Inflammatory macrophage (primary cell): ENCODE measurements at places on chromosomes 1 and 21.

GRCh38 chr1:192615055-192615454, 20.9 kb upstream of the RGS13 start:
- DNase-seq: no peak

GRCh38 chr21:46388206-46388880, 64.4 kb downstream of the PCNT start:
- DNase-seq: no peak

DNA sequence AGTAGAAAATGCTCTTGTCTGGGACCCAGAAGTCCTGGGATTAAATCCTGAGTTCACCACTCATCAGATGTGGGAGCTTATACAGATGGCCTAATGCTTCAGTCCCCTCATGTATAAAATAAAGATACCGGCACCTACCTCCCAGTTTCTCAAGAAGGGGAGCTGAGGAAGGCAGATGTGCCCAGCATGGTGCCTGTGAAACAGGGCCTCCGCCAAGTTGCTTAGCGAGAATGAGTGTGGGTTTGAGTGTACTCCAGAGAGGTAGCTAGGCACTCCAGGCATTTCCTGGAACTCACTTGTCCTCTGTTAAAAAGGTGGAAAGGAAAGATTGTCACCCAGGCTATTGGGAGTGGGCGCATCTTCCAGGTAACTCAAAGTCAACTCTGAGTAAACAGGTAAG, 37.8 kb downstream of the IER5 start:
- no peak for DNase-seq

DNA sequence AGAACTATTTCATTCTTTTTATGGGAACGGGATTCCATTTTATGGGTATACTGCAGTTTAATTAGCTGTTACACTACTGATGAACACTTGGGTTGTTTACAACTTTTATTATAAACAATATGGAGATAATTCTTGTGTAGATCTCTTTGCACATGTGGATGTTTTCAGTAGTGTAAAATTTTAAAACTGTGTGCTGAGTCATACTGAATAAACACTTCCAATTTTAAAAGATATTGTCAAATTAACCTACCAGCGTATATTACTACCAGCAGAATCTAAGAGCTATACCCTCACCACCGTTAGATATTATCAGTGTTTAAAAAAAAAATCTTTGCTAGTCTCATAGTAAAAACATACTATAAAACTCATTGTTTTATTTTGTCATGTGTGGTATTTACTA, 106.1 kb downstream of the CC2D1B start:
- DNase-seq: no peak

DNA sequence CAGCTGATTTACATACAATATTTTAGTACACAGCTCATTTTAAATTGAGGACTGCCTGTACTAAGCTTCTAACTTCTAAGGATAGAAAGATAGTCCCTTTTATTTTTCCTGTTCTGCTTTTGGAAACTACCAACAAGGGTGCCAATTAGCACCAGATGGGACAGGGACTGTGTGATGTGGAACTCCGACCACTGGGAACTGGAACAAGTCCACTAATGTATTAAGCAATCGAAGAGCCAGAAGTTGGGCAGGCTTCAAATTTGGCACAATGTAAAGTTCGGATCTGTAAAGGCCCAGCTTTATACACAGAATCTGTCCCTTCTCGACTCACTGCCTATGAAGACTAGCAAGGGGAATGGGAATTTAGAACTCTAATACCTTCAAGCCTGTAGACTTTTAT, 149.3 kb downstream of the ZC3H11B start:
- no peak for DNase-seq

GRCh38 chr1:242770366-242770765, 245.9 kb upstream of the PLD5 start:
- DNase-seq: no peak

DNA sequence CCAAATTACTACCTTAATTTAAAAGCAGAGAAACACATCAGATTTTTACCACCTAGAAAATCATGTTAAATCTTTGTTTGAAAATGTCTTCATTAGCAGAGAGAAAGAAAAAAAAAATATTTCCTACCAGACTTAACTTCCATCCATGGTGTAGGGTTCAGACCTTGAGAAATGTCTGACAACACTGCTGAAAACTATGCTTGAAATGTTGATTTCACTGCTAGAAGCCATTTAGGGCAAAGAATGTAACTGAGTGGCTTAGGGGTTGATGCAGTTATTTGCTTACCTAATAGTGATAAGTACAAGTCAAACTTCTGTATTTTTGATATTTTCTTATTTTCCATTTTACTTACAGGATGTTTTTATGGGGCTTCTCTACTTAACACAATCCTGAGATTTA, 495.6 kb upstream of the NEGR1 start:
- no peak for DNase-seq

- no peak for DNase-seq
These were observed 400.7 kb downstream of the PLA2G4A start for GRCh38 chr1:187229496-187229895.

DNA sequence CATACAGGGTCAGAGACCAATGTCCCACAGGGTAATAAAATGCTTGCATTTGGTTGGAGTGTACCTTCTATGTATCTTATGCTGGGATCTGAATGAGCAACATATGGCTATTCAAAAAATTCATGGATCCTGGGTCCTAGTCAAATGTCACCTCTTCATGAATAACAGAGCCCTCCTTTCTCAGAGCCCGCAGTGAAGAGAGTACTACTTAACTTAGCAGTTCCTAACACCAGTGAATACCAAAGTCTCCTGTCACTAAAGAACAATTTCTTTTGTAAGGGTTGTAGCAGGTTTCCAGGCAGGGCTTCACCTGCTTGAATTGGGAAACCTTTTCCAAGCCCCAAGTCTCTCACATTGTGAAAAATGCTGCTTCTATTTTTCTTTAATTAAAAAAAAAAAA, 483.0 kb upstream of the DEPDC1 start:
- DNase-seq: no peak

- no peak for DNase-seq
These were observed 28.0 kb downstream of the AGBL4 start for GRCh38 chr1:49995734-49996133.

DNA sequence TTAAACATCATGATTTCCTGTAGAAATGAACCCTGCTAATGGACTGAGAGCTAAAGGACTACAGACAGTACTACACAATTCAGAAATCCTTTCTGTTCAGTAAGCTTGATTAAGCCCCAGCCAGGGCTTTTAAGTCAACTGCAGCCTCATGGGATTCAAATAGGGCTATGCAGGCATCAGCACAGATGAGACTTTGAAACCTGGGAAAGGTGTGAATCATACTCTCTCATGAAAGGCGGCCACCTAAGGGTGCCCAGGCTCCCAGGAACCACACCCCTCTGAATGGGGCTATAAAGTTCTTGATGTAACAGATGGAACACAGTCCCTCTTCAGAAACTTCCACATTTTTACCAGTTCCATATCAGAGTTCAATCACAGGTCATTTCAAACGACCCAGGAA, 7.6 kb downstream of the SIPA1L2 start:
- peak; percentile 20 for DNase-seq

- DNase-seq: peak; percentile 77
These were observed 179.2 kb upstream of the LMO4 start for GRCh38 chr1:87149241-87150041.

- DNase-seq: no peak
These were observed 687.6 kb upstream of the PTBP2 start for GRCh38 chr1:96034006-96034405.

- no peak for DNase-seq
These were observed 2.2 kb upstream of the UBE2J2 start for GRCh38 chr1:1275836-1276235.

- DNase-seq: no peak
These were observed 55.3 kb downstream of the SEC16B start for GRCh38 chr1:177914603-177915002.

GRCh38 chr1:151255381-151255780, 847 bp downstream of the PSMD4 start:
- DNase-seq: no peak

DNA sequence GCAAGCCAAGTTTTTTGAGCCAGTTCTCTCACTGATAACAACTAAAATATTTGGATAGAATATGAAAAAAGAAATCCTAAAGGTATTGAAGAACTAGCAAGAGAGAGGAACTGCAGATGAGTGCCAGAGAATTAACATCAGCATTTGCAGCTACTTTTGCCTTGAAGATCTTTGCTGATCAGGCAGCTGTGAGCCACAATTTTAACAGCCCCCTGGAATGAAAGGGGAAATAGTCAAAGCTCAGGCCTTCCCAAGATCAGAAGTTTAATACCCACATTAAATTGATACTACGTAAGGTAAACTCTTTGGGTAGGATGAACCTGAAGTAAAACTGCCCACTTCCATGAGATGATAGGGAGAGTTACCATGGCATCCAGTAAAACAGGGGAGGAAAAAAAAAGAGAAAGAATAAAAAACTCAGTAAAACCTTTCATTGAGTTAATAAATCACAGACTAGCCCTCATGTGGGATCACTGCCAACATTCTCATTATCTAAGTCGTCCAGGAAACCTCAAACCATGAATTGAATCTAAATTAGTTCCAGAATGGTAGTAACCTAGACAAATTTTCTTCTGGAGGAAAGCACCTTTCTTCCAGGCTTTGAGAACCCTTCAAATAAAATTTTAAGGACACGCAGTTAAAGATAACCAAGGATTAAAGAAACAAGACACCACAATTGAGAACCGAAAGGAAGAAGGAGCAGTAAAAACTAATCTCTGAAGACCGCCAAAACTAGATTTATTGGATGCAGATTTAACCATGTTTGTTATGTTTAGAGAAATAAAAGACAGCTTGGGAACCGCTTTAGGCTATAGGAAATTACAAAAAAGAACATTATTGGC, 28.3 kb downstream of the SCP2 start:
- DNase-seq: no peak

GRCh38 chr1:31145648-31146047, 80.1 kb upstream of the PUM1 start:
- no peak for DNase-seq

DNA sequence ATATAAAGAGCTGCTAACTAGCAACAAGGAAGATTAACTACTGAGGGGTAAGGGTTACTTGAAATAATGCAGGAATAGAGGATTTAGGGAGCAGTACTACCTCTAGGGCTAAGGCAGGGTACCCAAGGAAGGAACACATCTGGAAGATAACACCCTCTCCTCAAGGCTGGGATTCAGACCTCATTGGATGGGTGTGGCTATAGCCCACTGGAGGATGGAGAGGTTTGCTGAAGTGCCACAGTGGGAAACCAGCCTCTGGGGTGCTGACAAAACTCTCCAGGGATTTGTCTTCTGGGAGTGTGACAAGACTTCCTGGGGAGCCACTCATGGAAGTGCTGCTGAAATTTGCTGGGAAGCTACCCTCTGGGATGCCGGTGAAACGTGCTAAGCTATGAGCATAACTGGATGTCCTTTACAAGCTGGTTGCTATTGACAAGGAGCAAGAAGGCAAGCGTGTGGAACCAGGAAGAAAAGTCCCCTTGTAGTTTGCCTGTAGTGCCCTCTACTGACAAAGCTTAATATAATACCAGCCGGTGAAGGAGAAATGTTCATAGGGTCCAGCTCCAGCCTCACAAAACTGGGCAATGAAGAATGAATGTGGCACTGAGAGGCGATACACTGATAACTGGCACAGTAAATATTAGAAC, 122.8 kb upstream of the USP24 start:
- peak; percentile 56 for DNase-seq

DNA sequence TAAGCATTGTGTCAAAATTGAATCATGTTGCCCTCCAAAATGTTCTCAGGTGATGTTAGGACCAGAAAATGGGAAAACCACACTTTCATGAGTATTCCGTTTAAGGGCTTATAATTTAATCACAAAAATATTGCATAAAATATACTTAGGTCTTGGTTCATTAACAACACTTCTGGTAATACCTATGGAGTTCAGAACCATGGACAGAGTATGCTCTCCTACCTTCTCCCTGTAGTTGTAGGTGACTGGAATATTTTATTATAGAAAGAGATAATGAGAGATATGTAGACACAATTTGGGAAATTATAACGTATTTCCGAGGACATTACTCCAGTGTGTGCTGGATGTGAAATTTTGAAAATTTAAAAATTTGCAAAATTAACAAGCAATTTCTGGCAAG, 232.5 kb downstream of the NCAM2 start:
- DNase-seq: no peak

DNA sequence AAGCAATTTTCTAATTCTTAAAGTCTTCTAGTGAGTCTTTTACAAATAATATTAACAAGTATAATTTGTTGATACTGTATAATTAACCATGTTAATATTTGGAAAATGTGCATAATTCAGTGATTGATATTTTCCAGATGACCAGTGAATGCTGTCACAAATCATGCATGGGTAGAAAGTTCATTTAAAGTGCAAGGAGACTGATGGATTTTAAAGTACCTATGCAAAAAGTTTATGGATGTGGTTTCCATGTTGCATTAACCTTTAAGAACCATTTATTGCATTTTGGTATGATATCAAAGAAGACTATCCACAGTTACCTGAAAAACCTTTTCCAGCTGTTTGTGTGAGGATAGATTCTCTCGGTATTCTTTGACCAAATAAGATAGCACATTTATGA, 23.2 kb downstream of the CDC73 start:
- DNase-seq: no peak

DNA sequence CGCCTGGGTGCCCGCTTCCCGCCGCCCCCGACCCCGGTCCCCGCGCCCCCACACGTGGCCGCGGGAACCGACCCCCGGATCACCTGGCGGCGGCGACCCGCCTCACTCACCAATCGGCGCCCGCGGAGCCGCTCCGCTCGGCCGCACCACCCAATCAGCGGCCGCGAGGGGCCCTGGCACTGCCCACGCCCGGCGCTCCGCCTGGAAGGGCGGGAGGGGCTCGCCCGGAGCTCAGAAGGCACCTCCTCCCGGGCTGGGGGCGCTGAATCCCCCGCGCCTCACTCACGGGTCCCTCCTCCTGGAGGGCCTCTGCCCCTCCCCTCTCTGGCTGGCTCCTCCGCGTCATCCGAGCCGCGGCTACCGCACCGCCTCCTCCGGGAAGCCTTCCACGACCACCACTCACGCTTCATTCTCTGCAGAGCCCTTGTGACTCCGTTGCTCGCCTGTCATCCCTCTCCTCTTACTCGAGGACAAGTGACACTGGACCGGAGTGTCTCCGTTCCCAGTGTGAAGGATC, 374 bp downstream of the SH2D5 start:
- DNase-seq: peak; percentile 7

DNA sequence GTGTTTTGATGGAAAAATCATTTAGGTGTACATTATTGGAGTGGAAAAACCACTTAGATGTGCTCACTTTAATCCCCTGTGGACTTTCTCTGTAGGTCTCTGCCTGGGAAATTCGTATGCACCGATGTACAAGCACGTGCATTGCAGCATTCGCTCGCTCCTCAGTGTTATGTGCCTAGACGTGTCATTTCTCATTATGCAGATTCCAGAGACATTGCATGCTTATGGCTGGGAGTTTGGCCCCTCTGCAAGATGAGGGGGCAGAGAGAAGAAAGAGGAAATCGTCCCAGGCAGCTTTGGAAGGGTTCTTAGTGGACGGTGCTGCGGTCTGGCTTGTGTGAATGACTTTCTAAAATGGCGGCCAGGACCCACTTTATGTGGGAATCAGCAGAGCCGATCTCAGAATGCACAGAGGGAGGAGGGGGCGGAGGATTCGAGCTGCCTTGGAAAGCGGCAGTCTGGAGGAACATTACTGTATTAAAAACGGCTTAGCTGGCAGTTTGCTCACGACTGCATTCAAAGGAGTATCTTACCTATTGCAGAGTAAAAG, 2.3 kb downstream of the SPEN start:
- peak; percentile 83 for DNase-seq

GRCh38 chr1:167668108-167668507, 38.1 kb downstream of the RCSD1 start:
- peak; percentile 27 for DNase-seq

- peak; percentile 82 for DNase-seq
These were observed 623 bp downstream of the CAPN2 start for GRCh38 chr1:223712850-223713474.

GRCh38 chr1:8020032-8020431, 6.1 kb downstream of the ERRFI1 start:
- peak; percentile 40 for DNase-seq
